B cell (primary cell): ENCODE measurements at places on chromosomes 11 and 22.

DNA sequence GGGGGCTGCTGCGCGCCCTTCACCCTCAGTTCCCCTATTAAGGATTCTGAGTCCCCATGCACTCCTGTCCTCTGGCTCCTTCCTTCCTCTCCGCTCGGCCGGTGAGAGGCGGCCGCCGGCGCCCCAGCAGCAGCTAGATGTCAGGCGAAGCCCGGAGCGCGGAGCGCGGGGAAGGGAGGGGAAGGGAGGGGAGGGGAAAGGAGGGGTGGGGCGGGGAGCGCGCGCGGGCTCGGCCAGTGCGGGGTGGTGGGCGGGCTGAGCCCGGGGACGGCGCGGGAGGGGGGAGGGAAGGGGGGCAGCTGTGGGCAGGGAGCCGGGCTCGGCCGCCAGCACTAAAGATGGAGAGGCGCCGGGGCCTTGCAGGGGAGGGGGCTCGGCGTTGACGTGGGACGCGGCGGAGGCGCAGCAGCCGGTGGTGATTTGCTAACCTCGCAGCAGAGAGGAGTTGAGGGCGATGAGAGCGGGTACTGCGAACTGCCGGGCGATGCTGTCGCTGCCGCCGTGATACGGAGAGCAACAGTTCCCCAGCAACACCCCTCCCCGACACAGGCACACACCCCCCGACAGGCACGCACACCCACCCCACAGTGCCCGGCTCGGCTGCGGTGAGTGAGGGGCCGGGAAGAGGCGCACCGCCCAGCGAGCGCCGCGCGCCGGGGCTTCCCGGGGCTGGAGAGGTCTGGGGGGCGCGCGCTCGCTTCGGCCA is at the start of gene ZBTB16:
Gene ZBTB16, plus strand, starts transcription at position 434 of the 706 bp plus-strand sequence. CDS start 3,590 bp downstream, outside the sequence.
- H3K36me3 ChIP-seq = no peaks in the 10 kb centered on the region
- peaks cover 20% of the 10 kb centered on the region for H3K4me1 ChIP-seq
- H3K27me3 ChIP-seq = peaks cover 40% of the 10 kb centered on the region
- peak; percentile 72 for DNase-seq
- no peak within 1 kb of the TSS for H3K27ac ChIP-seq

- H3K27ac ChIP-seq = no peak overlapping the region
- no peaks in the 10 kb centered on the region for H3K36me3 ChIP-seq
- no peak for DNase-seq
Observed at GRCh38 chr11:46294365-46295309, 17.2 kb downstream of the CREB3L1 start.

DNA sequence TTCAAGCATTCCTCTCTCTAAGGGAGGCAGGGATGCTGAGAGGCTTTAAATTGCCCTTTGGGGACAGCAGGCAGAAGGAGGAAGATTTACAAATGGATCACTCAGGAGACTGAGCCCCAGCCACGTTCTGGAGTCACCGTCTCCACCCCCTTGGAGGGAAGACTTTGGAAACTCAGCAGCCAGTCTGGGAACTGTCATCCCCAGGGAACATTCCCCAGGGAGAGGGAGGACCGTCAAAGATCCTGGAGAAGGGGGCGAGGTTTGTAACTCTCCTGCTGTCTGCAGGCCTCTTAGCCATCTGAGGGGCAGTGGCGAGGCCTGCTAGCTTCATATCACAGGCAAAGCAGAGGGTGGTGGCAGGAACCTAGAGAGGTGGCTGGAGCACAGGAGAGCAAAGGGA is 56.1 kb upstream of the SLC22A12 start:
- peaks cover 44% of the 10 kb centered on the region for H3K27me3 ChIP-seq
- DNase-seq = no peak
- no peak overlapping the region for H3K27ac ChIP-seq
- H3K4me3 ChIP-seq = no peak overlapping the region
- H3K36me3 ChIP-seq = no peaks in the 10 kb centered on the region

- no peak for DNase-seq
- H3K36me3 ChIP-seq = no peaks in the 10 kb centered on the region
- no peak overlapping the region for H3K27ac ChIP-seq
- no peak overlapping the region for H3K4me3 ChIP-seq
Observed at GRCh38 chr11:7600205-7600775, 73.0 kb downstream of the CYB5R2 start.

GRCh38 chr11:20493340-20493739 is 105.8 kb downstream of the PRMT3 start:
- DNase-seq = no peak
- H3K27me3 ChIP-seq = no peaks in the 10 kb centered on the region
- peaks cover 30% of the 10 kb centered on the region for H3K36me3 ChIP-seq

- H3K4me3 ChIP-seq = no peak overlapping the region
- H3K36me3 ChIP-seq = no peaks in the 10 kb centered on the region
- H3K27ac ChIP-seq = no peak overlapping the region
- no peaks in the 10 kb centered on the region for H3K4me1 ChIP-seq
- H3K27me3 ChIP-seq = no peaks in the 10 kb centered on the region
Observed at GRCh38 chr22:34776817-34777216, 289.1 kb upstream of the ISX start.

GRCh38 chr11:118438314-118438931 is 2.1 kb downstream of the KMT2A start:
- peak; percentile 82 for DNase-seq
- peak overlapping the region; percentile 72 for H3K4me3 ChIP-seq
- H3K27me3 ChIP-seq = no peaks in the 10 kb centered on the region
- H3K27ac ChIP-seq = peak overlapping the region; percentile 94

DNA sequence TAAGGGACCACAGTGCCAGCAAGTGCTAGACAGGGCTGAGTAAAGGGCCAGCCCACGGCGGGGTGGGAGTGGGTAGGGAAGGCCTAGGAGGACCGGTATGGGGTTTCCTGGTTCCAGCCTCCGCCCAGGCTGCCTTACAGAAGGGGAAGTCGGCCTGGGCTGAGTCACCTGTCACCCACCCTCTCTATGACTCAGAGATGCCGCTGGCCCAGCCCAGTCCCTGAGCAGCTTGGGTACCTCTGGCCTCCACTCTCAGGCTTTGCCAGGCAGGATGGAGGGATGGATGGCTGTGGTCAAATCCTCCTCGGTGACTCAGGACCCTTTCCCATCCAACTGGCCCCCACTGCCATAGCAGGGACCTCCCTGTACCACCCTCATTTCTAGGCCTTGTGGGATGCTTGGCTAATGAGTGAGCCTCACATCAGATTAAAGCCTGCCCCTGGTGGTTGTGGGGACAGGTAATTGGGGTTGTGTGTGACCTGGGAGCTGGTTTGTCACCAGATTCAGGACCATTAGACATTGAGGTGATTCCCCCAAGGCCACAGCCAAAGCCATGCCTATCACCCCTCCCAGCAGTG is 13.9 kb downstream of the SLC35E4 start:
- DNase-seq = peak; percentile 30
- H3K4me1 ChIP-seq = no peaks in the 10 kb centered on the region
- H3K27ac ChIP-seq = no peak overlapping the region
- H3K36me3 ChIP-seq = no peaks in the 10 kb centered on the region
- H3K27me3 ChIP-seq = no peaks in the 10 kb centered on the region

GRCh38 chr11:123977731-123978347 is at the start of gene OR10S1:
TSS of gene OR10S1 (minus strand) at chr11:123977781. CDS start at chr11:123977664, 117 bp downstream.
- H3K27me3 ChIP-seq = no peaks in the 10 kb centered on the region
- no peak within 1 kb of the TSS for H3K27ac ChIP-seq
- no peaks in the 10 kb centered on the region for H3K4me1 ChIP-seq
- DNase-seq = no peak

DNA sequence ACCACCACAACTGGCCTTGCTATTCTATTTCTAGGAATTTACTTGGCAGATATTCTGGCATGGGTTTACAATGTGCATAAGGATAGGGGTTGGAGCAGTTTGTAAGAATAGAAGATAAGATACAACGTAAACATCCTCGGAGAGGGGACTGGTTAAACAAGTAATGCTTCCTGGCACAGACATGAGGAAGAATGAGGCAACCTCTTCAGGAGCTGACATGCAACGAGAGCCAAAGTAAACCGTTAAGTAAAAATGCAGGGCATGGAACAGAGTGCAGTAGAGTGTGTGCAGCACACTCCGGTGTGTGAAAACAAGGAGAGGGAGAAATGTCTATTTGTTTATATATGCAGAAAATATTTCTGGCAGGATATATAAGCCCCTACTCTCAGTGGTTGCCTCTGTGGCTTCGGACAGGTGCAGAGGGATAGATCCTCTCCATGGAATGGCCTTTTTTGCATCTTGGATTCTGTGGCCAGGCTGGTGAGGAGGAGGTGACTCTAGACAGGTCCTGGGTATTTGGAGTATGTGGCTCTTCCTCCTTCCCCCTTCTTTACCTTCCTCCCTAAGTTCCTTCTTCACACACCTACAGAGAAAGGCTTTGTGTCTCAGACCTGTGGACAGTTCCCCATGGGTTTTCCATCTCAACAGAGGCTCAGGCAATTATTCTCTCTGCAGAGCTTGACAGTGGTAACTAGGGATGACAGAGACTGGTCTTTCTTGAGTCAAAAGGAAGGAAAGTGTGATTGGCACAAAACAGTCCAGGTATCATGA is 2.5 kb downstream of the RAB36 start:
- no peak overlapping the region for H3K4me3 ChIP-seq
- H3K27ac ChIP-seq = no peak overlapping the region
- DNase-seq = no peak
- H3K4me1 ChIP-seq = peaks cover 26% of the 10 kb centered on the region
- no peaks in the 10 kb centered on the region for H3K36me3 ChIP-seq

GRCh38 chr11:9784602-9785315 is 120.9 kb downstream of the SWAP70 start:
- H3K4me3 ChIP-seq = no peak overlapping the region
- DNase-seq = no peak
- peaks cover 15% of the 10 kb centered on the region for H3K36me3 ChIP-seq
- H3K27me3 ChIP-seq = no peaks in the 10 kb centered on the region

- no peaks in the 10 kb centered on the region for H3K27me3 ChIP-seq
- peaks cover 13% of the 10 kb centered on the region for H3K4me1 ChIP-seq
- no peak for DNase-seq
- H3K27ac ChIP-seq = no peak overlapping the region
- no peak overlapping the region for H3K4me3 ChIP-seq
Observed at GRCh38 chr11:26096451-26096850, 235.5 kb upstream of the ANO3 start.

- no peak overlapping the region for H3K4me3 ChIP-seq
- H3K36me3 ChIP-seq = no peaks in the 10 kb centered on the region
- no peak for DNase-seq
- H3K4me1 ChIP-seq = no peaks in the 10 kb centered on the region
- H3K27me3 ChIP-seq = peaks cover 13% of the 10 kb centered on the region
- no peak overlapping the region for H3K27ac ChIP-seq
Observed at GRCh38 chr11:43589601-43590250, 90.8 kb upstream of the HSD17B12 start.

DNA sequence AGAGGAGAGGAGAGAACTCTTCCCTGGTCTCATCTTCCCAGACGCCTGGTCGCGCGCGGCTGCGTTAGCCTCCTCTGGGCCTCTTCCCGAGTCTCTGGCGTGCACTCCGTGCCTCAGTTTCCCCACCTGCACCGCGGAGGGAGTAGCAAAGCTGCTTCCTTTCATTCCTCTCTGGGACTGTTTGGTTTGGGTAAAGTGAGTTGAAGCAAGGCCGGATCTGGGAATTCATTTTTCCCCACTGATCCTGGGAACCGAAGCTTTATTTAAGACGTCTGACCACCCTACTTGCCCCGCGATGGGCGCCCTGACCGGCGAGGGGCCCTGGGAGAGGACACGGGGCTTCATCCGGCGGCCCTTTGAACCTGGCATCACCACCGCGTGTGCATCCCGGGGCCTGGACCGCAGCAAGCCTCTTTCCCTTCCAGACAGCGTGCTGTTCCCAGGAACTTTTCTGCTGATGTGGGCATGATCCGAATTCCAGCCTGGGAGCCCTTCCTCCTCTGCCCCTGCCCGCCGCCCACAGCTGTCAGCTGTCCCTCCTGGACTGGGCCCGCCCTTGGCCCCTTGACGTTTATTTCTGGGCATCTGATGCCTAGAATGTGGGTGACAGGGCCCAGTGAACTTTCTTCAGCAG is 758 bp downstream of the LDLRAD3 start:
- DNase-seq = no peak
- H3K4me3 ChIP-seq = no peak overlapping the region
- no peaks in the 10 kb centered on the region for H3K27me3 ChIP-seq

GRCh38 chr11:133659538-133660201 is 127.4 kb upstream of the OPCML start:
- no peak overlapping the region for H3K27ac ChIP-seq
- no peaks in the 10 kb centered on the region for H3K27me3 ChIP-seq
- H3K36me3 ChIP-seq = no peaks in the 10 kb centered on the region

DNA sequence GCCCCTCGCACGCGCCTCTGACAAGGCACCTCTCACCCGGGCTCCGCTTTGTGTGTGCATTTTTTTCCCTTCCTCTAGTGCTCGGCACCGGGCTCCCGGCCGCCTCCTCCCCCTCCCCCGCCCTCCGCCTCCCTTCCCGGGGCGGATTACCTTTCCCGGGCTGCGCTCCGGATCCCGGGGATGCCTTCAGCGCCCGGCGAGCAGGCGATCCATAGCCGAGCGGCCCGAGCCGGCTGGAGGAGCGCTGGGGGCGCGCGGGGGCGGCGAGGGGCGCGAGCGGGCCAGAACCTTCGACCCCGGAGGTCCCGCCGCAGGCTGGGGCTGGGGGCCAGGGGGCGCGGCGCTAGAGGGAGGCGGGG is 282 bp downstream of the MPPED2 start:
- H3K4me3 ChIP-seq = no peak overlapping the region
- H3K4me1 ChIP-seq = peaks cover 12% of the 10 kb centered on the region
- DNase-seq = peak; percentile 7
- H3K36me3 ChIP-seq = no peaks in the 10 kb centered on the region

DNA sequence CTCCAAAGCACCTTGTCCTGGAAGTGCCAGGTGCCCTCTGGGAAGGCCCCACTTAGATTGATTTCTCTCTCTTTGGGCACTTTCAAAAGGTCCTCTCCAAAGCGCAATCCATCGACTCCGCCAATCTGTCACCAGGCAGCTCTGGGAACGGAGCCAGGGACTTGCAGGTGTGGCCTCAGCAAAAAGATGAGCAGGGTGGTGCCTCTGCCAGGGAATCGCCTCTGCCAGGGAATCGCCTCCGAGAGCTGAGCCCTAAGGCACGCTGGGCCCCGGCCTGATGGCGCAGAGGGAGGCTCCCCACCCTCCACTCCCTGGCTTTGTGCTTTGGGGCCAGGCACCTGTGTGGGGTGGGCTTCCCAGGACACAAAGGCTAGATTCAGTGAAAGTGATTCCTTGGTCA is 1391.3 kb downstream of the TBC1D22A start:
- no peak for DNase-seq
- H3K4me1 ChIP-seq = peaks cover 12% of the 10 kb centered on the region

GRCh38 chr11:72592698-72593495 is 81.3 kb downstream of the PDE2A start:
- H3K27me3 ChIP-seq = peaks cover 35% of the 10 kb centered on the region
- peaks cover 30% of the 10 kb centered on the region for H3K4me1 ChIP-seq
- no peak overlapping the region for H3K27ac ChIP-seq
- DNase-seq = no peak
- no peaks in the 10 kb centered on the region for H3K36me3 ChIP-seq
- no peak overlapping the region for H3K4me3 ChIP-seq
